ENCODE measurements at places on chromosomes 7 and 10.

GRCh38 chr7:19353180-19353579 lies 208.0 kb upstream of the FERD3L start:
- DNase-seq = no peak

DNA sequence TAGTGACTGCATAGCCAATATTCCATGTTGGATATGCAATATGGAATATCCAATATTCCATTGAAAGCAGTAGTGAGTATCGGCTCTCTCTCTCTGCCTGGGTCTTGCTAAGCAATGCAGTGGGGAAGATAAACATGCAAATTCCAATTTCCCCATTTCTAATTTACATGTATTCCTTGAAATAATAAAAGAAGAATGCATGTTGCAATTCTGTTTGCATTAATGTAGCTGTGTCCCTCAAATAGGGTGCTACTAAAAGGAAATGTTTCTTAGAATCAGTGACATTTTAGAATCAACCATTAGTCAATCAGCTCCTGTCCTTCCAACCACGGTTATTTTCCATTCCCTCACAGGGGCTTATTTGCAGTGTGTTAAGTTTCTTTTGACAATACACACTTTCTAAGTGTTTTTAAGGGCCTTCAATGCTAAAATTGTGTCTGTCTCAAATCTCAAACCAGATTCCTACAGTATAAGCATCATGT lies 46.7 kb downstream of the AFAP1L2 start:
- DNase-seq = no peak

DNA sequence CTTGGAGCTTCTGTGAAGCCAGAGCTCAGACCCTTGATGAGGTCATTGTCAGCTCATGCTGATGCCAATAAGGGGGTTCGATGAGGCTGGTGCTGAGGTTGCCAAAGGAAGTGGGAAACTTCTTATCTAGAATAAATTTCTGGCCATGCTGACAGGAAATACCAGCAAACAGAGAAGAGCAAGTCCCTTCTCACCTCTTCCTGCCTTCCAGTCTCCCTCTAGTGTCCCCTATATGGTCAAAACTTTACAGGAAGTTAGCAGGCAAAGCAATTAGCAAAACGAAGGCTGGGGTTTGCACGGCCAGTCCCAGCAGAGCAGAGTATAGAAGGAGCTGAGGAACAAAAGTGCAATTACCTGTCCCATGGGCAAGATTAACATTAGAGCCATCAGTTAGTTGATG lies 15.1 kb upstream of the NEUROG3 start:
- no peak for DNase-seq

- no peak for DNase-seq
Observed at GRCh38 chr7:157904866-157905570, 568.2 kb downstream of the DNAJB6 start.

- no peak for DNase-seq
Observed at GRCh38 chr7:1616741-1617140, 46.9 kb upstream of the PSMG3 start.

DNA sequence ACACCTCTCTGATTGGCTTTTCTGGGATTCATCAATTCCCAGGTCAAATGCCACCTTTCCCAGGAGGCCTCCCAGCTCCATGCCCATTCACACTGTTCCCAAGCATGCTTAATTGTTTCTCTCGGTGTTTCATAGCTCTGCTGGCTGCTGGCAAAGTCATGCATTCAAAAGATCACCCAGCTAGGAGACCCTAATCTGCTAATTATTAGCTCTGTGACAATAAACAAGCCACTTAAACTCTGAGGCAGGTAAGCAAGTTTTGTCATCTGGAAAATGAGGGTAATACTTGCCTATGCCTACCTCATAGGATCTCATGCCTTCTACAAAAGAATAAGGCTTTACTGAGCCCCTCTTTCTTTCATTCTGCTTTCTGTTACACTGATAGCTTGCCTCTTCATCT lies 828 bp upstream of the KEL start:
- DNase-seq = no peak
